Liver (tissue), 10 donors: ENCODE measurements at places on chromosomes 16 and 17.

DNA sequence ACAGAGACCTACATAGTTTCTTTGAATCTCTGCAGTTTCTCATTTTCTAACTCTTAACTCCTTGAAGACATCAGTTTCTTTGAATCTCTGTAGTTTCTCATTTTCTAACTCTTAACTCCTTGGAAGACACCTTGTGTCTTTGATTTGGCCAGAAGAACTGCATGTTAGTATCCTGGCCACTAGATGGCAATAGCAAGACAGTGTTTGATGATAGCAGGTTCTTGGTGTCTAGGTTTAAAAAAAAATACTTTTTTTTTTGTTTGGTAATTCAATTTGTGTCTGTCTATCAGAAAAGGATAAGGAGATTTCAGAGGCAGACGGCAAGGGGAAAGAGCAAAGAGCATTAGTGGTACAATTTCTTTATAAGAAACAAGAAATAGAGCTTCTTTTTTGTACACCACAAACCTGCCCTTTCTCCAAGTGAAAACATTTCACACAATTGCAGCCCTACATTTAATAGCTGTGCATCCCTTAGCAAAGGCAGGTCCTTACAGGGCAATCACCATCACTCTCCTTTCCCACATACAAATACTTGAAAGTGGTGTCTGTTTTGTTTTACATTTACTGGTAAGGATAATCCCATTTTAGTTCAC is 1324.9 kb upstream of the CDH8 start:
- DNase-seq, result no peak

GRCh38 chr17:7946441-7946840 is 14.4 kb downstream of the CNTROB start:
- no peak for DNase-seq

DNA sequence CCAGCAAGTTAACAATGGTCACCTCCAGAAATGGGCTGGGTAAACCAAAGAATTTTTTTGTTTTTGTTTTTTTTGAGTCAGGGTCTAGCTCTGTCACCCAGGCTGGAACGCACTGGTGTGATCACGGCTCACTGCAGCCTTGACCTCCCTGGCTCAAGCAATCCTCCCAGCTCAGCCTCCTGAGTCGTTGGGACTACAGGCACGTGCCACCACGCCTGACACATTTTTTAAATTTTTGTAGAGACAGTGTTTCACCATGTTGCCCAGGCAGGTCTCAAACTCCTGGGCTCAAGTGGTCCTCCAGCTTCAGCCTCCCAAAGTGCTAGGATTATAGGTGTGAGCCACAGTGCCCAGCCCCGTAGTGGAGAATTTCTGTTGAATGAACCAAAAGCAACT is 1.7 kb downstream of the SPSB3 start:
- no peak for DNase-seq

DNA sequence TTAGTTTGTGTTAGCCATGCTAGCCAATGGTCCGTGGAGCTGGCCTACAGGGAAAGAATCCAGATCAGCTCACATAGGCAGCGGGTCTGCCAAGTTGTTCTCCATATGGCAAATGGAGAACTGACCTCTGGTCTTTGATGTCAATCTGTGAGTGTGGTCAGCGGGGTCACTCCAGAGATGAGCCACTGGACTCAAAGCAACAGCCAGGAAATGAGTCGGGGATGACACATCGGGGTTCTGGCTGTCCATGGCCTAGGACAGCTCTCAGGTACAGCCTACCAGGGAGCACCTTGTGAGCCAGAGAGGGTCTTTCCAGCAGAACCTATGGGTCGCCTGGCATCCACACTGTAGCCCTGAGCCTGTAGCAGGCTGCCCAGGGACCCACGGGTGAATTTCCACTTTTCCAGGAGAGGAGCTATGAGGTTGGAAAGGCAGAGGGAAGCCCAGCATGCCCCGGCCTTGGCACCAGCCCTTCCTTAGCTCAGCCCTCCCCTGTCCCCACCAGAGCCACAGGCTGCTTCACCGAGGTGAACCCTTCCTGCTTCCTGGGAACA is 203.0 kb upstream of the TNRC6C start:
- DNase-seq, result no peak

GRCh38 chr17:50661348-50661747 is 26.7 kb downstream of the ABCC3 start:
- no peak for DNase-seq

- peak; percentile 44 for DNase-seq
These were observed 26.8 kb downstream of the MPP2 start for GRCh38 chr17:43880420-43880991.

- no peak for DNase-seq
These were observed 15.3 kb downstream of the DLG4 start for GRCh38 chr17:7204336-7204735.

DNA sequence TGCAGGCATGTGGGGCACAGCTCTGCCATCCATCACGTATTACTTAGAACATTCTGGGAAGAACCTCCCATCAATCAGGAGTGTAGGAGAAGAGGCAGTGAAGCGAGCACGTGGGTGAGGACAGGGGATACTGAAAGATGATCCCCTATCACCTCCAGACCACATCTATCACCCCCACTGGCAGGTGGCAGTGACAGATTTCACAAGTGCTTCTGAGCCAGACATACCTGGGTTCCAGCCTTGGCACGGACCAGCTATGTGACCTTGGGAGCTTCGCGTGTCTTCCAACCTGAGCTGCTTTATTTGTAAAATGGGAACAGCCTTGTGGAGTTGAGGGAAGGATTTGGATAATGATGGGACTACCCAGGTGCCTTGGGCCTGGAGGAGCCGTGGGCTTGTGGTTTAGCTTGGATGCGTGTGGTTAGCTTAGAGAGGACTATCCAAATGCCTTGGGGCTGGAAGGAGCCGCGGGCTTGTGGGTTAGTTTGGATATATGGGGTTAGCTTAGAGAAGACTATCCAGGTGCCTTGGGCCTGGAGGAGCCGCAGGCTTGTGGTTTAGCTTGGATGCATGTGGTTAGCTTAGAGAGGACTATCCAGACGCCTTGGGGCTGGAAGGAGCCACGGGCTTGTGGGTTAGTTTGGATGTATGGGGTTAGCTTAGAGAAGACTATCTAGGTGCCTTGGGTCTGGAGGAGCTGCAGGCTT is 206.4 kb downstream of the ENGASE start:
- DNase-seq, result no peak

DNA sequence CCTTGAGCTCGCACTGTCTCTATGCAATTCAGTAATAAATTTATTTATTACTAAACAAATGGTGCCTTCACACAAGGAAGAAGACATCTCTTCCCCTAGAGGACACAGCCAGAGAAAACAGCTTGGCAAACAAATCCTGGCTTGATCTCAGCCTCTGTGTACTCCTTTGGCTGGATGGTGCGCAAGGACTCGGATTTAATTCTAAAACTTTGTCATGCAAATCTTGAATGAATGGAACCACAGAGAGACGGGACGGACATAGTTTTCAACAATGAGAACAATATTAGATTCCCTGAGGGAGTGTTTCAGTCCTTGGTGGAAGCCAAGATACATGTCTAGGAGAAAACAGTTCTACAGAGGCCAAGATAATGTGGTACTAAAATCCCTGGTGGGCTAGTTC is 349.5 kb downstream of the NPIPA8 start:
- DNase-seq, result no peak

- DNase-seq, result peak; percentile 46
These were observed 14.9 kb upstream of the STAT3 start for GRCh38 chr17:42403150-42403549.

DNA sequence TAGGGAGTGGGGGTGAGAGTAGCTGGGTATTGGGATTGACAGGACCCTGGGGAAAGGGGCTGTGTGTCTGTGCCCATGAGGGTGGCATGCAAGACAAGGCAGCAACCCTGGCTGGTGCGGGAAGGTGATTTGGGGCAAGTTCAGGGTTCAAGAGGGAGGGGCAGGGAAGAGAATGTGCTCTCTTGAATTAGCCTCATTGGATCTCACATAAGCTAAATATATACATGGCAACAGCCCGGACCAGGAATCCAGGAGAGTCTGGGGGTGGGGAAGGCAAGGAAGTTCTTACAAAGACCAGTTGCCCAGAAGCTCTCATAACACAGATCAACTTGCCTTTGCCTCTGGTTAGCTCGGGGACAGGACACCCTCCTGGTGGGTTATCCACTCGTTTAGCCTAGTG is 73.3 kb downstream of the IRX3 start:
- no peak for DNase-seq
